ENCODE measurements at places on chromosomes 12 and 14. TPM values are rescaled to one million over a fixed set of nuclear protein-coding genes. Genes with fewer than 3 reads are reported as not detected.

FGF6 gene
- not detected for total RNA-seq

MYH6 gene
- 170 TPM for total RNA-seq

CCDC197 gene
- total RNA-seq = 3.4 TPM

OAS2 gene
- total RNA-seq = 6.4 TPM

AHNAK2 gene
- total RNA-seq = 4.6 TPM

FAM186B gene
- 0.48 TPM for total RNA-seq

KRT71 gene
- not detected for total RNA-seq

GRCh38 chr12:52438305-52439301 is 4.4 kb upstream of the KRT75 start:
- DNase-seq = no peak

- no peak for DNase-seq
Observed at GRCh38 chr12:76402259-76402658, 54.0 kb upstream of the BBS10 start.

GRCh38 chr14:86038387-86039042 is 508.6 kb downstream of the FLRT2 start:
- no peak for DNase-seq

DNA sequence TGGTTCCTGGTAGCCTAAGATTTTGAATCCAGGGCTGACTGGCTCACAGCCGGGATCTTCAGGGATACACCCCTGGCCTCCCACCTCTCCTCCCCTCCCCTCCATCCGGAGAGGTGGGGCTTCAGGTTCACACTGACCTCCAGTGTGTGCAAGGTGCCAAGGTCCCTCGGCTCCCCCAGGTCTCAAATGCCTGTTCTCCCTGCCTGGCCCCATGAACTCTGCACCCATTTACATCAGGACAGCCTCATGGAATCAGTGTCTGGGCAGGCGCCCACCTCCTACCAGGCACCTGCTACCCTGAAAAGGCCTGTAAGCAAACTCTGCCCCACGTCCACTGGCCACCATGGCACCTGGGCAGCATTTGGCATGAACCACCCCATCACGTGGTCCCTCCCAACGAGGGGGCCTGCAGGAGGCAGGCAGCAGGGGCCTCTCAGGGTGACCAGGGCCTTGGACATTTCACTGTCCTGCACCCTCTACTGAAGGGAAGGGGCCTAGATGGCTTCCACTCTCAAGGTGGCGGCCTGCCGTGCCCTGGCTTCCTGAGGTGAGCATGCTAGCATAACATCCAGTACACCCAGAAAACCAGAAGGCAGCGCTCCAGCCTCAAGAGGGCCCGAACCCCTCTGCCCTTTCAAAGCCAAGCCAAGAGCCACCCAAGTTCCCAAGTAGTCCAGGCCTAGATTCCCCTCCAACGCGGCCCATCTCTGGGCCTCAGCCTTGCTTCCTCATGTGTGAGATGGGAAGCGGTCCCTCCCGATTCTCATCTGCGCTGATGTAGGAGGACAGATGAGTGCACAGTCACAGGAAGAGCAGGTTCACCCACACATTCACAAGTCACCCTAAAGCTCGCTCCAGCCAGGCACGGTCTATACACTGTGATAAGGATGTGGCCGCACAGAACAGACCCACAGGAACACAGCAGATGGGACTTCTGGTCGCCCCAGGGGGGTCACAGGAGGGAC is 37.3 kb downstream of the CCDC85C start:
- DNase-seq = no peak

DNA sequence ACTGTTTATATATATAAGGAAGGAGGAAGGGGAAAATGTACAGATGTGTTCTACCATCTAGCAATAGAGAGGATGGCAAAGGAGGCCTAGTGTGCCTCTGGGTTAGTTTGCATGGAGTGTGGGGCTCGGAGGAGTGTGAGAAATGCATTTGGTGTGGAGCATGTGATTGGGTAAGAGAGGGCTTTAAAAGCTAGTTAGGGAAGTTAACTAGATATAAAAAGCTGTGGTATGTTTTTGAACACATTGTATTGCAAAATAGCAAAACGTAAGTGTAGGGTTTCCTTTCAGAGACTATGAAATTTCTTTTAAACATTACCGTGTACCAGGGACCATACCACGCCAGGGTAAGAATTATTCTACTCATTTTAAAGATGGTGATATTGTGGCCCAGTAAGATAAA is 53.3 kb upstream of the STXBP6 start:
- no peak for DNase-seq

- DNase-seq = no peak
Observed at GRCh38 chr14:53528185-53528671, 375.1 kb upstream of the DDHD1 start.

- DNase-seq = no peak
Observed at GRCh38 chr12:14896521-14897169, 11.0 kb upstream of the MGP start.

DNA sequence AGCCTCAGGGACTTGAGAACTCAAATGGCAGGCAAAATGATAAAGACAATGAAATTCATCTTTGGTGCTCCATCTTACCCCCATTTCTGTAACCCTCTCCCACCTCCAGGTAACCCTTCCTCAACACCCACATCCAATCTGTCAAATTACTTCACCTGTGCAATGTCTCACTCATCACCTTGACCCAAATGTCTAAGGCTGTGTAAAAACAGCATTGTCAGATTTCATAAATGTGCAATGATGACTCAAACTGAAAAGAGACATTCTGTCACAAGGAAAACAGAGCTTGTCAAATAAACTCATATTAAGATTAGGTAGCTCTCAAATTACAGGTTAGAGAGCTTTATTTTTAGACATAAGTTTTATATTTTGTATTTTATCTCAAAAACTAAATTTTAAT is 19.9 kb upstream of the COCH start:
- DNase-seq = no peak

- DNase-seq = no peak
Observed at GRCh38 chr12:123845881-123846280, 83.8 kb downstream of the DNAH10 start.

DNA sequence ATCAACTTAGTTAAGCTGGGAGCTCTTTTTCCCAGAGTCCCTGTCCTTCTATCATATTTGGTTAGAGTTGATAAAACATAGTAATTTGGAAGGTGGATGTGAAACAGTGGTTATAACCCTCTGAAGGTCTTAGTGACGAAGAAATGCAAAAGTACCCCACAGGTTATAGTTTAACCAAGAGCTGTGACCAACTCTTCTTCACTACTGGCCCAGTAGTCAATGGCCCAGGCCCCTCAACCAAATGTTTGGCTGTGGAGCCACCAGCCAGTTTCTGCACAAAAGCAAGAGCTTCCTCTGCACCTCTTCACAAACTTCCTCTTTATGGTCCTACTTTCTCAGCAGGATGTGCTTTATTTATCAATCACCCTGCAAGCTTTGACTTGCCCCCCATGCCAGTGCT is 132.6 kb downstream of the BMP4 start:
- no peak for DNase-seq

Measured in cardiac septum (tissue), 1 donor.